ENCODE measurements at places on chromosomes 11 and 22. TPM values are rescaled to one million over a fixed set of nuclear protein-coding genes. Genes with fewer than 3 reads are reported as not detected.

GRCh38 chr22:27842669-27843431, 41.3 kb upstream of the MN1 start:
- no peak for DNase-seq

DNA sequence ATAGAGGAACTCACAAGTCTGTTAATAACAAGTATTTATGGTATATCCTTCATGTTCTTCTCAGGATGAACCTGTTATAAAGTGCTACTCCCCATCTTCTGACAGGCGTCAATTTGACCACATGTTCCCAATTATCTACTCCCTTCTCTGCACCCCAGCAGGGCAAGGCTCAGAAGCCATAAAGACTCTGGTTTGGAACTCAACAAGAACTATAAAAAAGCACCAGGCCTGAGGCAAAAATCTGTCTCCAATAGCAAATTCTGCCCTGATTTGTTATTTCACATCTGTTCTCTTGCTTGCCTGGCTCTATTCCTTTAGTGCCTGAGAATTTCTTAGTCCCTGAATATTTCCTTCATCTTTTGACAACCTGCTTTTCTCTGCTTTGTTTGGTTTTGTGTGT, 618.2 kb upstream of the KIRREL3 start:
- no peak for DNase-seq

DNA sequence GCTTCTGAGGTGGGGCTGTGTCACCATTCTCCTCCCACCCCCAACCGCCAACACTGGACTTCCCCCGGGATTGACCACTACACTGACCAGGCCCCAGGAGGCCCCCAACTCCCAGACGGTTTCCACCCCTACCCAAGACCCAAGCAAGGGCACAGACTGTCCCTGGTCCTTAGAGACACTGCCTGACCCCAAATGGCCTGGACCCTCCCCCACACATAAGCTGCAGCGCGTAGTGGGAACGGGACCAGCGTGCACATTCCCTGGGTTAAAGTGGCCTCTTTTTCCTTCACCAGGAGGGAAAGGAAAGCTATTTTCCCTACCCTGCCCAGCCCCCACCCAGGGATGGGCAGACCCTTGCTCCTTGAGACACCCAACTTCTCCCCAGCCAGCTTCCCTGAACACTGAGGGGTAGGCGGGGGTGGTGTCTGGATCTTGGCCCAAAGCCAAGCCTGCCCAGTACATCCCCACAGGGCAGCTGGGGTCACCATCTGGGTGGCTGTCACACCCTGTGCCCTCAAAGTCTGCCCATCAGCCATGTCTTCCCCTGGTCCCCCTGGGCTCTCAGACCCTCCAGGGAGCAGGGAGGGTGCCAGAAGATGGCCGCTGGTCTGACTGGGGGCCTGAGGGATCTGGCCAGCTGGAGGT, 1.6 kb upstream of the MAPK12 start:
- DNase-seq: no peak

The APOBEC3B gene
- total RNA-seq: 17.6 TPM

GRCh38 chr11:2369896-2370295, 7.2 kb upstream of the CD81 start:
- no peak for DNase-seq

The DUSP8 gene
- total RNA-seq: 0.28 TPM

DNA sequence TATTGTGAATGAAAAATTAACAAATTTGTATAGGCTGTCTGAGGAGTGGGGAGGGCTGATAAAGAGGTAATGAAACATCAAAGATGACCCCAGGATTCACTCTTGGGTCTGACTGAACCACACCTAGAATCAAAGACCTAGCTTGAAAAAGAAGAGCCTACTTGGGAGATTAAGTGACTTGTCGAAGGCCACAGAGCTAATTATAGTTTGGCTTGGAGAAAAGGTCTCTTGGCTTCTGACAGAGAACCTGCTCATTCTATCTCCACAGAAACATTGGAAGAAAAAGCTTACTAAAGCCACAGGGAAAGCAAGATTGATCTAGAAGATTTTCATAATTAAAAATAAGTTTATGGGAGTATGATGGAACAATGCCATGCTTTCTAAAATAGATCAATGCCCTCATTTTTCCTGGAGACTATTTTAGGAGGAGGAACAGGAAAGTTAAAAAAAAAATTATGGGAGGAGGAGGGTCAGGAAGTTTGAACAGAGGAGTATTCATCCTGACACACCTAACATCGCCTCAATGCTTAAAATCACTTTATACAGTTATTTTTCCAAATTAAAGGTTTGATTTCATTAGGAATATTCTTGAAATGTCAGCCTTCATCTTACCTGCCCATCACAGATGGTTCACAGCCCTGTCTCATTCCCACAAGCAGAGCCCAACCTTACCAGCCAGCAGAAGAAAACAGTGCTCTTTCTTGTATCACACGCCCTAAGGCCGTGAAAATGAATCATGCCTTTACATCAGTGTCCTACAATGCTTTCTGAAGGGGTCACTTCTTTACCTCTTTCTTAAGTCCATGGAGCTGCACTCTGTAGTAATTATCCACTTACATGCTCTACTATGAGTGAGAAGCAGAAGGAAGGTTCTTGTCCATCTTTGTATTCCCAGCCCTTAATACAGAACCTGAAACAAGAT, 231.1 kb upstream of the MPPED2 start:
- DNase-seq: no peak

- no peak for DNase-seq
These were observed 45.0 kb downstream of the ST3GAL4 start for GRCh38 chr11:126400479-126400878.
